ENCODE measurements at places on chromosomes 16 and 17.

DNA sequence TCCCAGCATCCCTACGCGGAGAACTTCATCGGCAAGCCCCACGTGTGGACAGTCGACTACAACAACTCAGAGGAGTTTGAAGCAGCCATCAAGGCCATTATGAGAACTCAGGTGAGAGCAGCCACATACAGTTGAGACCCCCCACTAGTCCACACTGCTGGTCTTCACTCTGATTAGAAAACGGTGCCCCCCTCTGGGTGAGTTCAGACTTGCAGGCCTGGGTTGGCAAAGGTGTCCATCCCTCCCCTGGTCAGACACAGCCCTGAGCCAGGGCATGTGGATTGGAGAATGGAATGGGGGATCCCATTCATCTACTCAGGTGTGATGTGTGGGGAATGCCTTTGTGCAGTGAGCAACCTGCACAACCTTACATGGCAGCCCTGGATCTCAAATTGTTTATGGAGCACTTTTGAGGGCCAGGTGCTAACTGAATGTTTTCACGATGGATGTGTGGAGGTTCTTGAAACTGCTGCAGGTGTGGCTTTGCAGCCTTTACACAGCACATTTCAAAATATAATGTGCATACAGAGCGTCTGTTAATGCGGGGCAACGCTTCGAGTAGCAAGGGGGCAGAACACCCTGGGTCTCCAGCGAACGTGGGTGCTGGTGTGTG, 72.6 kb downstream of the MGAT5B start:
- no peak for DNase-seq

DNA sequence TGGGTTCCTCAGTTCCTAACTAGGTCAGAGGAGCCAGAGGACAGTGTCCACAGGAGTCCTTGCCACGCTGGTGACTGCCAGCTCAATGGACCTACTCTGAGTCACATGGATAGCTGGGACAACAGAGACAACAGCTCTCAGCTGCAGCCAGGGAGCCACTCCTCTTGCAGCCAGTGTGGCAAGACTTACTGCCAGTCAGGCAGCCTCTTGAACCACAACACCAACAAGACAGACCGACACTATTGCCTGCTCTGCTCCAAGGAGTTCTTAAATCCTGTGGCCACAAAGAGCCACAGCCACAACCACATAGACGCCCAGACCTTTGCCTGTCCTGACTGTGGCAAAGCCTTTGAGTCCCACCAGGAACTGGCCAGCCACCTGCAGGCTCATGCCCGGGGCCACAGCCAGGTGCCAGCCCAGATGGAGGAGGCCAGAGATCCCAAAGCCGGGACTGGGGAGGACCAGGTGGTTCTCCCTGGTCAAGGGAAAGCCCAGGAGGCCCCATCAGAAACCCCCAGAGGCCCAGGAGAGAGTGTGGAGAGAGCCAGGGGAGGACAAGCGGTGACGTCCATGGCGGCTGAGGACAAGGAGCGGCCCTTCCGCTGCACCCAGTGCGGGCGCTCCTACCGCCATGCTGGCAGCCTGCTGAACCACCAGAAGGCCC, 6.7 kb downstream of the ZNF646 start:
- no peak for DNase-seq

- DNase-seq = peak; percentile 52
These were observed 67.6 kb downstream of the ASIC2 start for GRCh38 chr17:33225509-33225908.

- no peak for DNase-seq
These were observed 13.6 kb downstream of the CDC42EP4 start for GRCh38 chr17:73297934-73298861.

DNA sequence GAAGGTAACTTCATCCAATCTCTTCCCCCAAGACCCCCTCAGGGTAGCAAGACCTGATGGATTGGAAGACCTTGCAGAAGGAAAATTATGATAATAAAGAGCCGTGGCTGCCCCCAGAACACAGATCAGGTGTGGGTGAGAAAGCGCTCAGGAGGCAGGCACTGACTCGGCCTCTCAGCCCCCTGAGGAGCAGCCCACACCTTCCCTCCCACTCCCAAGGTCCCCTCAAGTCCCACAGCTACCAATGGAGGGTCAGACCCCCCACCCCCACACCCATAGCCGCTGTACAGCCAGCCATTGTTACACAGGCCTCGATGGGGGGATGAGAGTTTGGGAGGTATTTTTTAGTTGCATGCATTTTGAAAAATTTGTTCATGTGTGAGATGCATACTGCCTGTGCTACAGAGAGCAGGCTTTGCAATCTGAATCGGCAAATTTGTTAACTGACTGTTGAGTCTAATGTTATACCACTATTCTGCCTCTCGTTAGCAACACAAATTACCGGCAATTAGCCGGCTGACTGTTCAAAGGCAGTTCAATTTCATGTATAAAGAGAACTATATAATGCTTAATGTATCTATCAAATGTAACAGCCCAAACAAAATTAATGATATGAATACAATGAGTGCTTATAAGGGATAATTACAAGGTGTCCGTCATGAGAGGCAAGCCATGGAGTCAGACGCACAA, 211.7 kb downstream of the C16orf78 start:
- no peak for DNase-seq

- DNase-seq = peak; percentile 58
These were observed 237.8 kb downstream of the PRKCA start for GRCh38 chr17:66540131-66540781.

- no peak for DNase-seq
These were observed 528 bp downstream of the HAGHL start for GRCh38 chr16:727291-727977.

DNA sequence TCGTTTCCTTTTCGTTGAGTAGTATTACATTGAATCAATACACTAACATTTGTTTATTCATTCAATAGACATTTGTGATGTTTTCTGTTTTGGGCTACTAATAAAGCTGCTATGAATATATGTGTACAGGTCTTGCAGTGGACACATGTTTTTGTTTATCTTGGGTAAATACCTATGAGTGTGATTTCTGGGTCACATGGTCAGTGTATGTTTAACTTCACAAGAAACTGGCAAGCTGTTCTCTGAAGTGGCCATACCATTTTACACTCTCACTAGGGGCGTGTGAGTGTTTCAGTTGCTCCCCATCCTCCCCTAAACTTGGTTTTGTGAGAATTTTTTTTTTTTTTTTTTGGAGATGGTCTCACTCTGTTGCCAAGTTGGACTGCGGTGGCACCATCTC, 35.0 kb downstream of the PKD1L3 start:
- DNase-seq = no peak

- no peak for DNase-seq
These were observed 11.3 kb downstream of the RBL2 start for GRCh38 chr16:53445534-53445933.

- no peak for DNase-seq
These were observed 126.6 kb downstream of the TMEM132E start for GRCh38 chr17:34706029-34706428.

GRCh38 chr16:69712914-69713581, 13.3 kb downstream of the NQO1 start:
- no peak for DNase-seq

DNA sequence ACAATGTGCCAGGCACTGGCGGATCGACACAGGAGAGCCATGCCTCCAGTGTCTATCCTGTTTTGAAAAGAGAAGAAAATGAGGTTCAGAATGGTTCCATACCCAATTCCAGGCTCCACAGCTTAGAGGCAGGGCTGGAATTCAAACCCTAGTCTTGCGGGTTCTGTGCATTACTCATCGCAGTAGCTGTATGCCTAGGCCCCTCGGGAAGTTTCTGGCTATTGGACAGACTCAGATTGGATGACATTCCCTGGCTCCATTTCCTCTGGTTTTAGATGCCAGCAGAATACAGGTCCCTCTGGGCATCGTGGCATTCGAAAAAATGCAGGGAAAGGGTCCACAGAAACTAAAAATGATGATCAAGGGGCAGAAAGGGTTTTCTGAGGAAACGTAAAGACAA, 184.7 kb downstream of the COPRS start:
- no peak for DNase-seq

- no peak for DNase-seq
These were observed 6.3 kb downstream of the C17orf50 start for GRCh38 chr17:35766903-35767510.

DNA sequence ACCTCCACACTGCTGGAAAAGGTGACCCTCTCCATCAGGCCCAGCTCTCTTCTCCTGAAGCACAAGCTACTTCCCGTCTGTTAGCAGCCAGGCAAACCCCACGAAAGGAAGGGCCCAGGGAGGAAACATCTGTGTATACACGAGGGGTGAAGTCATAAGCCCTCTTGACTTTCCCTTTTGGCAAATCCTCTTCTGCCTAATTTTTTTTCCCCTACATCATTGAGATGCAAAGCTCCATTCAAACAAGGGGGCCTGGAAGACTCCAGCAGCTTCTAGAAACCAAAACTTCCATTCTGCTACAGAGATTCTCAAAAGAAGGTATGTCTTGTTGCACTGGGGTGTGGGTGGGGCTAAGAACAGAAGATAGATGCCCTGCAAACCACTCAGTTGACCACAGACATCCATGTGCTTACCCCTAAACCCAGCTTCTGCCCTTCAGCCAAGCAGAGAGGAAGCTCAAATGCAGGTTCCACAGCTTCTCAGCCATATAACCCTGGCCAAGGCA, 145.6 kb upstream of the RCVRN start:
- no peak for DNase-seq

DNA sequence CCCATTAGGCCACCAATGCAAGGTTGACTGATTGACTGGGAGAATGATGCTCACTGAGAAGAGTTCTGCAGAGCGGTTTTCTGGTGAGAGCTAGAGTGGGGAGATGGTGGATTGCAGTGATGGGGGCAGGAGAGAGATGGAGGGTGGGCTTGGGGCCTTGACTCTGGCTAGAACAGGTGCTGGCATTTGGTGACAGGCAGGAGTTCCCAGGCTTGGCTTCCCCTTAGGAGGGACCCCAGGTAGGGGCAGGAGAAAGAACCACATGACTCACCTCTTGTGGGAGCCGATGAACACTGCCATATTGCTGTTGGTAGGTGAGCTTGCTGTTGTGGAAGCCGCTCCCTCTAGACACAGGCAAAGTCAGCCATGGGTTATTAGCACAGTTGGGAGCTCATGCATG, 8.0 kb downstream of the CD300LB start:
- no peak for DNase-seq

DNA sequence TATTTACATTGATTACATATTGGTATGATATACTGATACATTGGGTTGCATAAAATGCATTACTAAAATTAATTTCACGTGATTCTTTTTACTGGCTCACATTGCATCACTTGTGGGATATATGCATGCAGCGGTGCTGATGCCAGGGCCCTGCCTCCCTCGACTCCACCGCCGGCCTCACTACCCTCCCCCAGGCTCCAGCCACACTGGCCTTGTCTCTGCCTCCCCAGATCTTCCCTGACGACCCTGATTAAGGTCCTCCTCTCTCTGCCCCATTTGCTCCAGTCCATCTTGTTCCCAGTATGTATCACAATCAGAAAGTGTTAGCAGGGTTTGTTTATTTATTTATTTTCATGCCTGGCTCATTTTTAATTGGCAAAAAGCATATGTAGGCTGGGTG, 306.8 kb downstream of the FOXL1 start:
- no peak for DNase-seq

- no peak for DNase-seq
These were observed 3.2 kb downstream of the CRK start for GRCh38 chr17:1452836-1453235.

GRCh38 chr17:40253565-40253964, 34.1 kb upstream of the CDC6 start:
- no peak for DNase-seq

GRCh38 chr16:75382611-75383010, 50.7 kb downstream of the CFDP1 start:
- no peak for DNase-seq
